GM23248 (cell line): ENCODE measurements at places on chromosomes 2 and 18.

DNA sequence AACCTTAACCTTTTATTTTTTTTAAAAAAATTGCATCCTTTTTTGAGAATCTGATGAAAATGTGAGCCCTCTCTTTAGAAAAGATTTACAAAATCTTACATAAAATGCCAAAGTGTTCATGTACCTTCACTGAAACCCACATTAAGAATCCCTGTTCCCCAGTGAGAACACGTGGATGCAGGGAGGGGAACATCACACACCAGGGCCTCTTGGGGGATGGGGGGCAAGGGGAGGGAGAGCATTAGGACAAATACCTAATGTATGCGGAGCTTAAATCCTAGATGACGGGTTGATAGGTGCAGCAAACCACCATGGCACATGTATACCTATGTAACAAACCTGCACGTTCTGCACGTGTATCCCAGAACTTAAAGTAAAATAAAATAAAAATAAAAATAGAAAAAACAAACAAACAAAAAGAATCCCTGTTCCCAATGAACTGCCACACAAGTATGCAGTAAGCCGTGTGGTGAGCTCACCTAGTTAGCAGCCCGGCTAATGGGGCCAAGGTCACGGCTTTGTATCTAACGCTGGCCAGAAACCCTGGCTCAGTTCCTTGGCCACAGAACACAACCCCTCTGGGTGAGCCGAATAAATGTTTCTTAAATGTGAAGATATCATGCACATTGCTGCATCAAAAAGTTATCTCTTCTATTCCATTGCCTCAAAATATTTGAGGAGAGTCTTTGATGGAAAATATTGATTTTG is 41.4 kb downstream of the CHST9 start:
- DNase-seq = no peak

GRCh38 chr18:7479756-7480155 is 87.4 kb upstream of the PTPRM start:
- DNase-seq = no peak

GRCh38 chr18:3851159-3851558 is 401.2 kb downstream of the TGIF1 start:
- peak; percentile 4 for DNase-seq

DNA sequence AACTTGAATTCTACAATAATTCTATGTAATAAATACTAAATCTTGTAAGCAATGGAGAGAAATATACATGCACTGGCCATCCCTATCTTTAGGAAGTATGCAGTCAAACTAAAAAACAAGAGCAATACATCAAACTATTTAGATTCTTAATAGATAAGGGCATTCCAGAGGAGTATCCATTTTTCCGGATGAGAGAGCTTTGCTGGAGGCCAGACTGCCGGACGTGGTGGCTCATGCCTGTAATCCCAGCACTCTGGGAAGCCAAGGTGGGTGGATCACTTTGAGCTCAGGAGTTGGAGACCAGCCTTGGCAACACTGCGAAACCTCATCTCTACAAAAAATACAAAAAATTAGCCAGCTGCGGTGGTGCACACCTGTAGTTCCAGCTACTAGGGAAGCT is 60.8 kb downstream of the KIF5C start:
- no peak for DNase-seq

DNA sequence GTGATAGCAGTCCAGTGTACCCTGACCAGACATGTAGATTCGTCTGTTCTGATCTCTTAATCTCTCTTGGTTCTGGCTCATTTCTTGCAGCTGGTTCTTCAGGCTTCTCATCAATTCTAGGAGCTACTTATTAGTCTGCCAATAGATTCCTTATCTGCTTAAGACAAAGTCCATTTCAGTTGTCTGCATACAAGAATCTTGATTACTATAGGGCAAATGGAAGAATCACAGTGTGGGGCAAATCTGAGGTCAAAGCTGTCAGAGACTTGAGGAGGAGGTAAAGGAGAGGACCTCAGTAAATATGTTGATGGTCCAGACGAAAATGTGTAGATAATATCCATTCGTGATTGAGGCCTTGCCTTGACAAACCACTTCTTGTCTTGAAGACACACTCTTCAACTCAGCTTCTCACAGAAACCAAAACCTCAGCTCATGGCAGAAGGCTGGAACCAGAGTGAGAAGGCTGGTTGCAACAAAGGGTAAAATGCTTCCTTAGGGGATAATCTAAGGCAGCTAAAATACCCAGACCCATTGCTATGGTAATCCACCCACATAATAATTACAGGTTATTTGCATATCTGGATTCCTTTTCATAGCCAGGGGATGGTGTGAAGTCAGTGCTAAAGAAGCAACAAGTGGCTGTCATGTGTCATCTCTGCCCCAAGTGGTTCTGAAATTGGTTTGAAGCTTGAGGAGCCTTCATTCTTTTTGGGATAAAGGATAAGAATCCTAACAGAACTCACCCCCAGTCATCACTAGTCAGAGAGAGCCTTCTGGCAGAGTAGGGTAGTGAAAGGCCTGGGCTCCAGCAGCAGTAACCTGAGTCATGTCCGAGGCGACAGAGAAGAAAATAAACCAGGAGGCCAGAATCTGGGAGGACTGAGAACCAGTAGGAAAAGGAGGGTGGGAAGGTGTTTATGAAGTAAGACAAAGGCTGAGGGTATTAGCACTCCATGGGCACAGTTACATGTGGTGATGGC is 29.2 kb upstream of the PELI1 start:
- peak; percentile 31 for DNase-seq

- DNase-seq = no peak
These were observed 125.9 kb downstream of the MAIP1 start for GRCh38 chr2:200081236-200081635.

GRCh38 chr2:36493306-36493705 is 104.7 kb downstream of the FEZ2 start:
- peak; percentile 39 for DNase-seq

GRCh38 chr2:241844066-241844728 is 14.5 kb downstream of the PDCD1 start:
- peak; percentile 86 for DNase-seq

- no peak for DNase-seq
These were observed 765.1 kb upstream of the SLC8A1 start for GRCh38 chr2:41216978-41217377.
